ENCODE measurements at places on chromosomes 7 and 10.
A peak's percentile ranks its signal among the peaks of the same experiment; 100 is the strongest.

DNA sequence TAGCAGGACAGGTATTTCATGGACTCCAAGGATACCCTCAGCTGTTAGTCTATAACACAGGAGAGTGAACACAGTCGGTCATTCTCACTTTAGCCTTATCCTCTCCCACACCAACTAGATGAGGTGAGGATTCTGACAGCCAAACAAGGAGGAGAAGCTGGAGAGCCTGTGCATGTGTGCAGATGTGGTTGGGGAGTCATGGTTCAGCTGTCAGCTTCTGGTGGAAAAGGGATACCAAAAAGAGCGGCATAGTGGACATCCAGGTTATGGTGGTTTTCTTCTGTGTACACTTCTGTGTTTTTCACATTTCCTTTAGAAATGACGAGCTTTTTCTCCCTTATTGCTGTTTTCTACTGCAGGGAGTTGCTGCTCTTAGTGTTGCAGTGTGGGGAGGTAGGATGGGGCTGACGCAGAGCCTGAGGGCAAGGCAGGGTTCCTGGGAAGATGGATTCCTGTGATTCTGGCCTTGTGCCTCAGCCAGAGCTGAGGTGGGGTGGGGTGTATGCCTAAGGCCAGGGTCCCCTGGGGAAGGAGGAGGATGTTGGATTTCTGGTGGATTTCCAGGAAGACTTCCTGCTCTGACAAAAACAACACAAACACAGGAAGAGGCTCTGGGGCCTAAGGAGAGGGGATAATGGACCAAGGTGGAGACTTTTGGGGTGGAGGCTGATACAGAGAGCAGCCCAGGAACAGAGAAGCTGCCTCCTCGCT lies 26.6 kb downstream of the PLAU start:
- DNase-seq = no peak

- DNase-seq = no peak
Observed at GRCh38 chr10:114261076-114261475, 22.0 kb downstream of the VWA2 start.

DNA sequence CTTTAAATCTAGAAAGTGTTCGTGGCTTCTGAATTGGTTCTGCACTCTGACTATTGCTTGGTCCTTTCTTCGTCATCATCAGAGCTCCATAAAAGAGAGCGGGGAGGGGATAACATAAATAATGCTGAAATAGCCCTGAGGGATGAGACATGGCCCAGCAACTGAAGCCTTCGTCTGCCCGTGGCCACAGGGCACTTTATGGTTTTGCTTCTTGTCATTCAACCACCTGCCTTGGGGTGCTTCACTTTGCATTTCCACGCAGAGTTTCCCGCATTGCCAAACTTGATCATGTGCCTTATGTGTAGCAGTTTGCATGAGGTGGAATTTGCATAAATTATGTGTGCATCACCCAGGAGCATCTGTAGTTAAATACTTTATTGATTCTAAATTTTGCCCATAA lies 15.9 kb downstream of the GSTO2 start:
- DNase-seq = no peak

- DNase-seq = no peak
Observed at GRCh38 chr10:4310172-4310571, 515.8 kb upstream of the AKR1E2 start.

DNA sequence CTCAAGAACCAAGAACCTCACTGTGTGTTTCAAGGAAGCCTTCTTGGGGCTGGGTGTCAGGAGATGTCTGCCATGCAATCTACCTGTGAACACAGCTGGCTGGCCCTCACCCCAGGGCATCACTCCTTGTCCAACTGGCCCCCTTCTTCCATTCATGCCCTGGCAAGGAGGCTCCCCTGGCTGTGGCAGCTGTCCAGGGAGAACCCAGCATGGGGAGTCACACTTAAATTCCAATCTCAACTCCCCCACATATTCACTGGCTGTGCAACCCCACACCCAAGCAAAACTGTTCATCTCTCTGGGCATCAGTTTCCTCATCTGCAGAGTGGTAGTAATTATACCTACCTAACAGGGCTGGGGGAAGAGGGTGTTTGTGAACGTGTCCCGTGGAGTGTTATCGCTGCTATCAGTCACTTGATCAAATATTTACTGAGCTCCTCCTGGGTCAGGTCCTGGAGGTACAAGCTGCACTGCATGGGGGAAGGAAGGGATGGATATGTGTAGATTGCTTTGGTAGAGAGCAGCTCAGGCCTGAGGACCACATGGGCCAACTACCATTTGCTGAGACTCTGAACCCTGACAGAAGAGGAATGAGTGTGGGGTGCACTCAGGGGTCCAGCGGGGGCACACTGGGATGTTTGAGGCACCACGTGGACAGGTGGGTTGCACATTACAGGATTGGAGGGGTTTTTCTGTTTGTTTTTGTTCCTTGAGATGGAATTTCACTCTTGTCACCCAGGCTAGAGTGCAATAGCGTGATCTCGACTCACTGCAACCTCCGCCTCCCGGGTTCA lies 2.1 kb upstream of the GPRIN2 start:
- peak; percentile 2 for DNase-seq

DNA sequence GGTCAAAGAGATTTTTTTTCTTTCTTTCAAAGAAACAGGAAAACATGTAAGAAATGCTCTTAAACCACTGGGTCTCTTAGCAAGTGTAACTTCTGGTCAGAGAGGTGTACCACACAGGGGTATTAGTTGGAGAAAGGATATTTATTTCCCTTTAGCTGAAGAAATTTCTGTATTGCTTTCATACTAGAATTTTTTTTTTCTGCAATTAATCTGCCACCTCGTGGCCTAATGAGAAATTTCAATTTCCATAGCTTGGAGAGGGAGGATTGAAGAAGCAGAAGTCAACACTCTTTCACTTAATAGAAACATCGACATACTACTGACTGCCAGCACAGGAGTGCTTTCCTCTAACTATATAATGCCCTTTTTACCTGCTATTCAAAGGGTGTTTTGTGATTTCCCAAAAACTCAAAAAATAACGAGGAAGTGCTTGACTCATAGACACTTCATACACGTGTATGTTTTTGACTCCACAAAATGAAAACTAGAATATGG lies 177.6 kb upstream of the NAMPT start:
- no peak for DNase-seq

DNA sequence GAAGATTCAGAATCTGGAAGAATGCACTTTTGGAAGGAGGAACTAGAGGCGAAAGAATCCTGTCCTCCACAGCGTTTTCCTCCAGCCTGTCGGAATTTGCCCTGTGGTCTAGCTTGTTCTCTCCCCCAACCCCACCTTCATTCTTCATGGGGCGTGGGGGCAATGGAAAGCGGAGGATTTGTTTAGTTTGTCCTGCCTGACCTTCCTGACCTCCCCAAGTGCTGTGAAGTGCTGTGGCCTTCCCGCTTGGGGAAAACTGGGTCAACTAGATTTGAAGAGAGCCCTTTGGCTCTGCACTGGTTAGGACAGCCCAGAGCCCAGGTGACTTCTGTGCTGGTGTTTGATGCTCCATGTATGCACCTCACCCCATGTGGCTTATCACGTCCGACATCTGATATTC lies 49.1 kb downstream of the GATA3 start:
- no peak for DNase-seq

GRCh38 chr7:82018226-82018625 lies 248.4 kb upstream of the HGF start:
- DNase-seq = no peak

GRCh38 chr7:24133691-24134090 lies 150.3 kb upstream of the NPY start:
- DNase-seq = no peak

GRCh38 chr7:108051454-108051853 lies 48.5 kb upstream of the LAMB1 start:
- no peak for DNase-seq

DNA sequence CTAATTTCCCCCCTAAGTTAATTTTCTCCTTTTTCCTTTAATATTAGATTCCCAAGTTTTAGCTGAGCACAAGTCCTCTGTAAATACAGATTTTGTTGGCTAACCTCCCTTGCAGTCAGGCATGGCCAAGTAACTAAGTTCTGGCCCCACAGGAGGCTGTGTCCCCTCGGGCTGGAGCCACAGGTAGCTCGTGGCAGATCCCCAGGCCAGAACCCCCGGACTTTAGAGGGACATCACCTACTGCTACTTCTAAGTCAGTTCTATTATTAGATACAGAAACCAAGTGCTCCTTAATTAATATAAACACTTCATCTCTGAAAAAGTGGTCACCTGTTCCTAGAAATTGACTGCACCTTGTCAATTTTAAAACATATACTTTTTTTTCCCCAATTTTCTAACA lies 46.1 kb upstream of the NCAPG2 start:
- no peak for DNase-seq

DNA sequence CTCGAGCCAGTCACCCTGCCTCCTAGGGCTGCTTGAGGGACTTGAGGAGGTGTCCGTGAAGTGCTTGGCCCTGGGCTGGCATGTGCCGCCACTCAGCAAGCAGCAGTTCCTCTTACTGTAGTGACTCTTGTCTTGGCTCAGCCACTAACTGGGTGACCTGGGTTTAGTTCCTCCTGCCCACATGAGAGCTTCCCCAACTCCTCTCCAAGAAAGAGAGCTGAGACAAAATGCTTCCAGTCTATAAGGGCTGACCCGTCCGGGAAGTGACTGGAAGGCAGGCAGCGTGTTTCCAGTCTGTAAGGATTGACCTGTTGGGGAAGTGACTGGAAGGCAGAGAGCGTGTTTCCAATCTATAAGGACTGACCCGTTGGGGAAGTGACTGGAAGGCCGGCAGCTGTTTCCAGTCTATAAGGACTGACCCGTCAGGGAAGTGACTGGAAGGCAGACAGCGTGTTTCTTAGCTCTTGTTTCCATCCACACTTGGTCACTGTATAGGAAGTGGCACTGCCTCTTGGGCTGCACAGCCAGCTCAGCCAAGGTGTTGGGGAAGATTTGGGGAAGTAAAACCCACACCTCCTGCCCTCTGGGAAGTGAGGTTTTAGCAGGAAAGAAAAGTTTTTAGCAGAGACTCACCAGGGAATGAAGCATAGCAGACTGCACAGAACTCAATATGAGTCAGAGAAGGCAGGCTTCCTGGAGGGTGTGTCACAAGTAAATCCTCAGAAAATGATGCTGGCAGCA lies 53.3 kb upstream of the PPIF start:
- no peak for DNase-seq

DNA sequence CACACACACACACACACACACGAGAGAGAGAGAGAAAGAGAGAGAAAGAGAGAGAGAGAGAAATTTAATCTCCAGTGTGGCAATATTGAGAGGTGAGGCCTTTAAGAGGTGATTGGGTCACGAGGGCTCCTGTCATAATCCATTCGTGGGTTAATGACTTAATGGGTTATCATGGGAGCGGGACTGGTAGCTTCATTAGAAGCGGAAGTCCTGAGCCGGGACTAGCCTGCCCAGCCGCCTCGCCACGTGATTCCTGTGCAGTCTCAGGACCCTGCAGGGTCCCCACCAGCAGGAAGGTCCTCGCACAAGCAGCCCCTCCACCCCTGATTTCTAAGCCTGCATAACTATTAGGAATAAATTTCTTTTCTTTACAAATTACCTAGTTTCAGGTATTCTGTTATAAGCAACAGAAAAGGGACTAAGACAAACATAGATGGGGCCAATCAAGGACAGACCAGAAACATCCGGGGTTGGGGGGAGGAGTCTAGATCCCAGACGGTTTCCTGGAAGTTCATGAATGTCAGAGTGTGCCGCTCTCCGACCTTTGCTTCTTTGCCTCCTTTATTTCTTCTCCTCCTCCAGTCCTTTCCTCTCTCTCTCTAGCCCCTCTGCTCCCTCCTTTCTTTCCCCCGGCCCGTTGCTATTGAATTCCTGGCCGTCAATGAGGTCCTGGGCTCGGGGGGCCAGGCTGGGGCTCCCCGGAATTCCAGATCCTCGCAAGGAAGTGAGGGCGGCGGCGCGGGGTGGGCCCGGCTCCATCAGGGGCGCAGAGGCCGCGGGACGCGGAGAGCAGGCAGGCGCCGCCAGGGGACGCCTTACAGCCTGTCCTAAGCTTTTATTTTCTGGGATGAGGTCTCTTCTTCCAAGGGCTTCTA lies 146.8 kb downstream of the CYP26A1 start:
- no peak for DNase-seq

DNA sequence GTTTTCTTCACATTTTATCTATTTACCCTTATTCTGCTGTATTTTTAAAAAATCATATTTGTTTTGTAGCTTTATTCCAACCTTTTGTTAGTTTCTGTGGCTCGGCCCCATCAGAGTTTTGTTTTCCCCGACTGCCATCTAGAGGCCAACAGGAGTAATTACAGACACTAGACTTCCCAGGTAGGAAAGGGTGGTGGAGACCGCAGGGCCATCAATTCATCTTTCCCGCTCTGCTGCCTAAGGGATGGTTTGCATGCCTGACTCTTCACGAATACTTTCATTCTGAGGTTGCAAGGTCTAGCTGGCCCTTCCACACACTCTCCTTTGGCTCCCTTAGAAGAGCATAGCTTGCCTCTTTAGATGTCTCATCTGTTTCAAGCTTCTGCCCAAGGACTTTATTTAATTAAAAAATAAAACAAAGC lies 38.3 kb downstream of the LYZL2 start:
- peak; percentile 46 for DNase-seq

GRCh38 chr7:132482866-132483265 lies 93.4 kb downstream of the PLXNA4 start:
- DNase-seq = no peak

- DNase-seq = no peak
Observed at GRCh38 chr10:79262131-79262530, 85.1 kb upstream of the PPIF start.

GRCh38 chr10:110723224-110723891 lies 79.2 kb downstream of the RBM20 start:
- DNase-seq = no peak

DNA sequence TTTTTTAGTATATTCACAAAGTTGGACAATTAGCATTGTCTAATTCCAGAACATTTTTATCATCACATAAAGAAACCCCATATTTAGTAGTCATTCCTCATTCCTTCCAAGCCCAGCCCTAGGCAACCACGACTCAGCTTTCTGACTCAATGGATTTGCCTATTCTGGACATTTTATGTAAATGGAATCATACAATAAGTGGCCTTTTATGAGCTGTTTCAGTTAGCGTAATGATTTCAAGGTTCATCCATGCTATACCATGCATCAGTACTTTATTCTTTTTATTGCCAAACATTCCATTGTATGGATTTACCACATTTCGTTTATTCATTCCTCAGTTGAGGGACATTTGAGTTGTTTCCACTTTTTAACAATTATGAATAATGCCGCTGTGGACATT lies 249.2 kb downstream of the DYNC1I1 start:
- no peak for DNase-seq

All from body of pancreas (tissue), 4 donors.